ENCODE measurements at places on chromosomes 6 and 20.

DNA sequence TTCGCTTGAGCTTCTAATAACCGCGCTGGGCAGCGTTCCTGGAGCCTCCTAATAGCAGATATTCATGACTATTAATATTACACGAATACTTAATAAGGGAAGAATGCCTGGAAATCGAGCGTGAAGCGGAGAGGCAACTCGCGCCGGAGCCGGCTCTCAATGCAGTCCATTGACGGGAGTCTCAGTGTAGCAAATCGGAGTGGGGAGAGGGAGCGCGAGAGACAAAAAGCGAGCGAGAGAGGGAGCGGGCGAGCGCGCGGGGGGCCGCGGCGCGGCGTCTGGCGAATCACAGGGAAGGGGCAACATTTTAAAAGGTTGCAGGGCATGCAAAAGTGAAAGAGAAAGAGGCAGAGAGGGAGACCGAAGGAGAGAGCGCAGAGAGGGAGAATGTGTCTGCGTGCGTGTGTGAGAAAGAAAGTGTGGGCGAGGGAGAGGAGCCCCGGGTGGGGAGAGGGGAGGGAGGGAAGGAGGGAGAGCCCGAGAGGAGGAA lies 2.9 kb downstream of the TFAP2A start:
- DNase-seq: no peak

- DNase-seq: no peak
These were observed 459.8 kb upstream of the CITED2 start for GRCh38 chr6:139834232-139834631.

DNA sequence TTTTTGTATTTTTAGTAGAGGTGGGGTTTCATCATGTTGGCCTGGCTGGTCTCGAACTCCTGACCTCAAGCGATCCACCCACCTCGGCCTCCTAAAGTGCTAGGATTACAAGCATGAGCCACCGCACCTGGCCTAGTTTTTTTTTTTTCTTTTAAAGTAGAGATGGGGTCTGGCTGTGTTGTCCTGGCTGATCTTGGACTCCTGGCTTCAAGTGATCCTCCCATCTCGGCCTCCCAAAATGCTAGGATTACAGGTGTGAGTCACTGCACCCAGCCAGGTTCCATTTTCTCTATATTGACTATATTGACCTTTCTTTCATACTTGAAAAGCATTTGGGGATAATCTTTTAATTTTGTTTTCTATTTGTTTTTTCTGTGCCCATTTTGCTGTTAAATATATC lies 13.3 kb downstream of the PANK2 start:
- no peak for DNase-seq

DNA sequence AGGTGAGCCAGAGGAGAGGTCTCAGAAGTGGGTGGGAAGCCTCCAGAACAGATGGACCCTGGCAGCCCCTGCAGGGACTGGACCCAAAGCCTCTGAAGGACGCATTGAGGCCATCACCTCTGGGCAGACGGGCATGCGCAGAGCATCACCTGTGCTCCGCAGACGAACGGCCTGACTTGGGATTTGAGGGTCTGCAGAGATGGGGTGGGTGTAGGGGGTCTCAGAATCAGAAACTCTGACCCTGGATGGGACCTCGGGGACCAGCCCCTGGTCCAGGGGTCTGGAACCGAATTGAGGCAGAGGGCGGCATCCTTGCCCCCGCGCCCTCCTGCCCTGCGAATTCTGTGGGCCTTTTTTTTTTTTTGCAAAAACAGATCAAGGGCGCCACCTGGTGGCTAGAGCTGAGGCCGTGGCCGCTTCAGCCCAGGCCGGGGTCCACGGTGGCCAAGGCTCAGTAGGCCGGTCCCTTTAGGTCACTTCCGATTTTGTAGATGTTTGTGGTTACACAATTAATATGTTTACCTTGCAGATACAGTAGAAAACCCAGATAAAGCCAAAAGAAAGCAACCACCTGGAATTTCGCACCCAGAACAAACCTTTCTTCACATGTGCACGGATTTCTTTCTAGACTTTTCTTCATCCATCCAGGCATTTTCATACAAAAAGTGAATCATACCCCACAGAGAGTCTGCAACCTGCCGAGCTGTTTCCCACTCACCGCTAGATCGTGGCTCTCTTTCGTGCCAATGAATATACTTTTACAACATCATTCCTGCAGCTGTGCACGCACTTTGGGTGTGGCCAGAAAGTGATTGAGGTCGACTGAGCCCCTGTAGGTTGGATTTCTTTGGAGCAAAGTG lies 25.9 kb downstream of the ZBP1 start:
- no peak for DNase-seq

DNA sequence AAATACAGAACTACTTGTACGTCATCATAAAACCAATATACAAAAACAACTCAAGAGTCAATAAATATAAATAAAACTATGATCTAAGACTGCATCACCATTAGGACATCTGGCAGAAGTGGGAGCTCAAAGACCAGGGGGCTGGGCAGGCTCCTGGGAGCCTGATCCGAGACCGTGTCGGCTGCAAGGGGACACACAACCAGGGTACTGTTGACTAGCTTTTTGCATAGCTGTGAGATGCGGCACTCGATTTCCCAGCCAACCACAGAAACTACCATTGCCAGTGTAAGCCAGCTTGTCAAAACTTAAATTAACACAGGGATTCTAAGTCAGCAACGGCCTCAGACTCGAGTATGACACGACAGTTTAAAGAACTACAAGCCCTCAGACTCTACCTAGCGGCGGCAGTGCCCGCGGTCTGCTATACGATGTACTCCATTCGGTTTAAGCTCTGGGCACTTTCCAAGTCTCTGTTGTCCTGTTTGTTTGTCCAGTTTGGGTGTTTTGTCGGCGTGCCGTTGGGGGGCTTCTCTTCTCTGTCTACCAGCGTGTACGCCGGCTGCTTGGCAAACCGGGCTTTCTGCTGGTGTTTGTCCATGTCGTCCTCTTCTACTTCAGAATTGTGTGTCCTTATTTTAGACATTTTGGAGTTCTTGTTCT lies 34.6 kb downstream of the JAG1 start:
- DNase-seq: no peak
